ENCODE measurements at places on chromosomes 13 and 19.

GRCh38 chr13:98690348-98691022 is 62.0 kb downstream of the SLC15A1 start:
- no peak for DNase-seq

GRCh38 chr19:40815223-40815622 is 16.2 kb downstream of the EGLN2 start:
- DNase-seq, result no peak

GRCh38 chr19:45499196-45500180 is 1.2 kb downstream of the PPM1N start:
- DNase-seq, result no peak

GRCh38 chr13:44866411-44866911 is 122.8 kb downstream of the NUFIP1 start:
- DNase-seq, result no peak

GRCh38 chr13:32830336-32831031 is 185.7 kb upstream of the KL start:
- no peak for DNase-seq

GRCh38 chr19:27672309-27673047 is 1540.5 kb downstream of the UQCRFS1 start:
- DNase-seq, result peak; percentile 20

DNA sequence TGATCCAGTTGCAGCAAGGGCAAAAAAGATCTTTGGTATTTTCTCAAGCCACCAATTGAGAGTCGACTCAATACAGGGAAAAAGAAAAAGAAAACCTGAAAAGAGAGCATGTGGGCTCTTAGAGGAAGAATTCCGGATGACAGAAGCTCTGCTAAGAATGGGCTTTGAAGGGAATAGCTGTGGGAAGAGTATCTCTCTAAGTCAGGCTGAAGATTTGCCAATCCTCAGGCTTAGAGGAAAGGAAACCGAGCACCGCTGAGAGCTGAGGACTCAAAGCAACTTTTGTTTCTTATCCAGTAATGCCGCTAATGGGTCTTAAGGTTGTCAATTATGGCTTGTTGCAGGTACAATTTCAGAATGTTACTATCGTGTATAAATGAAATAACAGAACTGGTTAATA is 166.4 kb downstream of the EFNB2 start:
- DNase-seq, result no peak

DNA sequence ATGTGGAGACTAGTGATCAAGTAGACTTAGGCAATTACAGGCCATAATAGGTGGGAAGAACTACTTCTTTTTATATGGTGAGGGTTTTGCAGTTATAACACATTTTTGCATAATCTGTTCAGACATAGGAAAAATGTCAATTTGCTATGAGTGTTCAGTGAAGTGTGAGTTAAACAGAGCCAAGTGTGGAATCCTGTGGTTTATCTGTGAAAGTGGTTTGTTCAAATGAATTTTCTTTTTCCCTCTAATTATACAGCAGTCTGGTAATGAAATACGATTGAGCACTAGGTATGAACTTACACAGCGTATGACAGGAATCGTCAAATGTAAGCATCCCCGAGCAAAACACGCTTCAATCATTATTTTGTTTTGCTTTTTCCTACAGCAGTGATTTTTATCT is 178.3 kb downstream of the STK24 start:
- no peak for DNase-seq

- DNase-seq, result no peak
Measured at GRCh38 chr13:60355056-60355455, 42.0 kb upstream of the TDRD3 start.

DNA sequence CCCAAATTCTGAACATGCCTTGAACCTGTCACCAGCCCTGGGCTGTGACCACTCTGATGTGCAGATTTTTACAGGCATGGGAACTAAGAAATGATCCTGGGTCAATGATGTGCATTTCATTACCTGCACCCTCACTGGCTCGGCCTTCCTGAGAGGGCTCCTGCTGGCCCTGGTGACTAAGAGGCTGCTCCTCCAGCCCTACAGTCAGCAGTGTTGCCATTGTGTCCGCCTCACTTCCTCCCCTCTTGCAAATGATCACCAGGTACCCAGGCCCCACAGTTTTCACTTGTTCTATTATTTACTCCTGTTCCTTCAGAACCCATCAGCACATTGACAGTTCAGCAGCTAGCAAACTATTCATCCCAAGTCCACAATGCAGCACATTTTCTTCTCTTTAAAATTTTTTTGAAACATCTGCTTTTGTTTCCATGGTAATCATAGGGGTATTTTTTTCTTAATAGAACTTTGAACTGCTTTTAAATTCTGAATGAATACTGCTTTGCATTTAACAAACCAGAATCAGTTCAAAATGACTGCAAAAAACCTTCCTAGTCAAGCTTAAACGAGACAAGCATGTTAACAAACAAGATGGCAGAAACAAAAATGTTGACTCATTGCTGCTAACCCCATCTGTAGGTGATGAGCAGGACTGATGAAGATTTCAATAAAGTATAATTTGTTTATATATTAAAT is 29.3 kb downstream of the STARD13 start:
- DNase-seq, result no peak

DNA sequence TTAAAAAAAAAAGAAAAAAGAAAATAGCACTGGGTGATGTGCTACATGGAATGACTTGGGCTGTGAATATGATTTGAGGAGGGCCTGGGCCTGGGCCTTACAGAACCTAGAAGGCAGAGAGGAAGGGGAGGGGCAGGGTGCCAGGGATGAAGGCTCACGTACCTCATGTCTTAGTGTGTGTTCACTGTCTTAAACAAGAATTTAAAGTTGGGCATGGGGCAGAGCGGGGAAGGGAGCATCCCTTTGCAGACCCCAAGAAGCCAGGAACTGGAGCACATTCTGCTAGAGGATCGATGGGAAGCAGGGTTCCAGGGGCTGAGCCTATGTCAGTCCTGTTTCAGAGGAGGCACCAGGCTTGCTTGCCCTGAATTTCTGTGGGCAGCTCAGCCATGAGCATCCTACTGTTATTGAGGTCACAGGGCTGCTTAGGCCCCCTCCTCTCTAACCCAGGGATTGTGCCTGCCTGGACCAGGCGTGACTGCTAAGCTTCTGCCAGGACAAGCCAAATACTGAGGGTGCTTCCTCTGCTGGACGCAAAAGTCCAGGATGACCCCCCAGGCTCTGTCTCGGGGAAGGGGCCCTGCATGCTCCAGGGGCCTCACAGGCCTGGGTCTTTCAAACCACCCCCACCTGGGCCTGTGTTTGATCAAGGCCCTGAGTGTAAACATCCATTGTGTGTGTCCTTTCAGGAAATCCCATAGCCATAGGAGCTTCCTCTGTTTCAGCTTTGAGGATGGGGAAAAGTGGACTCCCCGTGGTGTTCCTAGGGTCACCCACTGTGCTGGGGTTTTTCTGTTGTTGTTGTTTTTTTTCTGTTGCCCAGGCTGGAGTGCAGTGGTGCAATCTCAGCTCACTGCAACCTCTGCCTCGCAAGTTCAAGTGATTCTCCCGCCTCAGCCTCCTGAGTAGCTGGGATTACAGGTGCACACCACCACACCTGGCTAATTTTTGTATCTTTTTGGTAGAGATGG is 4.8 kb downstream of the LSR start:
- no peak for DNase-seq

DNA sequence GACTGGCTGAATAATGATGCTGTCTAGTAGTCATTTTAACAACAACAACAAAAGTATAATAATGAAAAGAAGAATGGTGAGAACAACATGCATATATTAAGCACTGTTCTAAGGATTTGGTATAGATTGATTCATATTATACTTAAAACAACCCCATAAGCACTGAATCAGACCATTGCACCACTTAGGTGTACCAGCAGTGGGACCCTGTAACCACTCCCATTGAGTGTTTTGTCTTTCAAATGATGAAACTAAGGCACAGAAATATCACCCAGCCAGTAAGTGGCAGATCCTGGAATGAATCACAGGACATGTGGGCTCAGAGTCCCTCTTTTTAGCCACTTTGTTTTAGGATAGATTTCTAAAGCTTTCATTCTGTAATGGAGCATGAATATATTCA is 14.9 kb upstream of the TNFSF11 start:
- DNase-seq, result no peak

- DNase-seq, result no peak
Measured at GRCh38 chr13:77544758-77545338, 9.3 kb downstream of the SCEL start.

DNA sequence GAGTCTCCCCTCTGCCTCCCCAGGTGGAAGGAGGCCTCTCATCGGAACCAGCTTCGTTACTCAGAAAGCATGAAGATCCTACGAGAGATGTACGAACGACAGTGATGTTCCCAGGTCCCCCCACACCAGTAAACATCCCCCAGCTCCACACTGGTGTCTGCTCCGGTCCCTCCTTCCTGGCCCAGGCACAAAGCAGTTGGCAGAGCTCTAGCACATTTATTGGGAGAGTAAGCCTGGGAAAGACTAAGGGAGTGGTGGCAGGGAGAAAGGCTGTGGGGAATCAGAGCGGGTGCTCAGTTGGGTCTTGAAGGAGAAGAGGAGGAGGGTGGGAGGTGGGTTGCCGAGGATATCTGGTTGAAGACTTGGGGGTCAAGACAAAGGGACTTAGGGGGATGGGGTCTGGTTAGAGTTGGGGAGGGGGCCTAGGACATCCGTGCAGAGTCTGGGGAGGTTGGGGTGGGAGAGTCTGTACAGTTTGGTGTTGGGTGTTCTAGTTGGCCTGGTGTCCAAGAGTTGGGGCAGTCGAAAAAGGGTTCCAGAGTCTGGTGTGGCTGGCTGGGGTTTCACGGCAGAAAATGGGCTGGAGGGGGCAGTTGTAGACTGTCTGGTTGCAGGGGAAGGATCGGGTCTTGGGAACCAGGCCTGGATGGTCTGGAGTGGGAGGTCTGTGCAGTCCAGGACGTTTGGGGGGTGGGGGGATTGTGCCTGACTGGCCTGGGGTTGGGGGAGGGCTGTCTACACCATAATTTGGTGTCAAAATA is 2.3 kb downstream of the HSPB6 start:
- DNase-seq, result no peak

GRCh38 chr13:97212601-97213040 is 9.5 kb upstream of the MBNL2 start:
- DNase-seq, result no peak

GRCh38 chr19:56838909-56839651 is 1.4 kb downstream of the PEG3 start:
- DNase-seq, result peak; percentile 95

DNA sequence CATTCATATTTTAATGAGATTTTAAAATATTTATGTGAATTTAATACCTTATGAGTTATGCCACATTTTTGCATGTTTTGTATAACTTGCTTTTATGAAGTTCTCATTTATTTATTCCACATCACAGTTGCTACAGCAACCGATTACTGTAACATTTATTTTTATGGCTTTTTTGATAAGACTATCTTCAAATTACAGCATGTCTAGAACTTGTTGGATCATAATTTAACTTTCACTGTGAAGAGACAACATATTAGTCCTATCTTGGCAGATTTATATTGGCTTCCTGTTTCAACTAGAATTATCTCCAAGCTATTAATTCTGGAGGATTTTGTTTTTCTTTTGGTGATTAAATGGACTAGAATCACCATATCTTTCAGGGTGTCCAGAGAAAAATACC is 793.7 kb upstream of the SLITRK5 start:
- no peak for DNase-seq

DNA sequence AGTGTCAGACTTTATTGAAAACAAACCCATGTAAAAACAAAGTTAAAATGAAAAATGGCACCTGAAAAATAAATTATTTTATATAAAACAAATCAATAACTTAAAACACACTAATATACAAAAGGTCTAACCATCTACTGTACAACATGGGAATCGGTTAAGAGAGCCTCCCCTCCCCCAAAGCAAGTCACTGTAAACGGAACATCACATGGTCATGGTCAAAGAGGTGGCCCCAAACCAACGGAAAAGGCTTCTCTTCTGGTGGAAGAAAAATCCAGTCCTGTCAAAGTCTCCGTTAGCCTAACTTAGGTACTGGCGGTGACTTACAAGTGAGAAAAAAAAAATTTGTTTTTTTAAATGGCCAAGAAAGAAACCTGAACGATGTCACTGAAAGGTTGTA is 15.7 kb upstream of the TIMM44 start:
- no peak for DNase-seq

GRCh38 chr13:36848199-36848982 is 29.4 kb downstream of the RFXAP start:
- DNase-seq, result no peak

DNA sequence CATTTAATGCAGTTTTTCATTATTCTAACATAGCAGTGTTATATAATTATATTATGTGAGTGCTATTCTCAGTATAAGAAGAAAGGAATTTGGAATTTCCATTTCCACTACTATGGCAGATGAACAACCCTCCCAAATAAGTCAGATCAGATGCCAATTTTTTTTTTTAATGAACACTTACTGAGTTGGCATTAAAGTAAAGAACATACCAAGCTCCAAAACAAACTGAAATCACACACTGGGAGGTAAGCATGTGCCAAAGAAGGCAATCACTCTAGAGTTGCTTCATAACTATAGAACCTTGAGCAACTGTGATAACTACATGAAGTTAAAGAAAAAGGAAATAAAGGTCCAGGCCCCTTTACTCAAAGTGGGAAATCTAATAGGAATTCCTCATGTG is 90.3 kb downstream of the RNF17 start:
- DNase-seq, result no peak
